ENCODE measurements at places on chromosomes 11 and 22. TPM values are rescaled to one million over a fixed set of nuclear protein-coding genes. Genes with fewer than 3 reads are reported as not detected.

DNA sequence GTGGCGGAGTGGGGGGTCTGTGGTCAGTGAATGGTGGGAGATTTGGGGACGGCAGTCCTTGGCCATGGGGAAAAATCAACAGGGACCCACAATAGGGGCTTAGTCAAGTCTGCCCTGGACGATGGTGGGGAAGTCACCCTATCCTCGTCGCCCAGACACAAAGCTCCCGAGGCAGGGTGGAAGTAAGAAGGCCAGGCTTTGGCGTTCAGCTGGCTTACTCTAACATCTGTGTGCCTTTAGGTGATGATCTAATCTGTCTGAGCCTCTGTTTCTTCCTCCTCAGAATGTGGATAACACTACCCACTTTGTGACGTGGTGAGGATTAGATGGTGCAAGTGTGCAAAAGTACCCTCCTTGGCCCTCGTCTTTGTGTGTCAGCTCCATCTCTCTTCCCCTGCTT is 192.2 kb downstream of the ST3GAL4 start:
- no peak for DNase-seq

SLC35E4 gene
- polyA plus RNA-seq = 3.8 TPM

GRCh38 chr11:2314136-2314524 is 12.3 kb downstream of the TSPAN32 start:
- no peak for DNase-seq

LDHAL6A gene
- polyA plus RNA-seq = 0.27 TPM

GRCh38 chr11:120332822-120333716 is 3.1 kb upstream of the ARHGEF12 start:
- no peak for DNase-seq

OR51B4 gene
- 0.36 TPM for polyA plus RNA-seq

ATXN10 gene
- 310 TPM for polyA plus RNA-seq

GRCh38 chr11:73493956-73494598 is 103.8 kb downstream of the FAM168A start:
- no peak for DNase-seq

DNA sequence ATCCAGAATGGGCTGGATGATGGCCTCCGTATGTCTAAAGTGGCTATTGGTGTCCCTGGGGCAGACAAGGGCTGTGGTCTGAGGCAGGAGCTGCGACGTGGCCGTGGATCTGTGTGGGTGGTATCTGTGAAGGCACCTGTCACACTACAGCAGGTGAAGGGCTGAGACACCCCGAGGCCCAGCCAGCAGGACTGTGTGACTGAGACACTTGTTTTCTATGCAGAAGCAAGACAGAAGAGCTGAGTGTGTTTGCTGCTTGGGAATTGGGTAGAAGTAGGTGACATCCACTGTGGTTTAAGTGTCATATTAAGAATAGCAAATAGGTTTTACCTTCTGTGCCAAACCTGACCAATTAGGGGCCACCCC is 35.0 kb downstream of the AMPD3 start:
- no peak for DNase-seq

- no peak for DNase-seq
These were observed 39.0 kb downstream of the RTL6 start for GRCh38 chr22:44459041-44459440.

GRCh38 chr11:132674151-132674550 is 858.1 kb downstream of the OPCML start:
- DNase-seq = no peak

GRCh38 chr22:45540122-45540521 is 37.4 kb downstream of the FBLN1 start:
- no peak for DNase-seq

YPEL1 gene
- polyA plus RNA-seq = 20.1 TPM

HTR3B gene
- polyA plus RNA-seq = 0.12 TPM

- DNase-seq = no peak
These were observed 63.0 kb upstream of the ALX4 start for GRCh38 chr11:44372989-44373388.

DNA sequence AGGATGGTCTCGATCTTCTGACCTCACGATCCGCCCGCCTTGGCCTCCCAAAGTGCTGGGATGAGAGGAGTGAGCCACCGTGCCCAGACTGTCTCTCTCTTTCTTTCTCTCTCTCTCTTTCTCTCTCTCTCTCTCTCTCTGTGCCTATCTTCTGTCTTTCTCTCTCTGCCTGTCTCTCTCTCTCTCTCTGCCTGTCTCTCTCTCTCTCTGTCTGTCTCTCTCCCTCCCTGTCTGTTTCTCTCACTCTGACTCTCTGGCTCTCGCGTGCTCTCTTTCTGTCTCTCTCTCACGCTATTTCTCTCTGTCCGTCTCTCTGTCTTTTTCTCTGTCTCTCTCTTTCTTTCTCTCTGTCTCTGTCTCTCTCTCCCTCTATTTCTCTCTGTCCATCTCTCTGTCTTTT is 3911.2 kb upstream of the OR11H1 start:
- DNase-seq = no peak

- no peak for DNase-seq
These were observed 129.9 kb upstream of the TTC12 start for GRCh38 chr11:113184498-113184897.

MS4A6A gene
- 16.9 TPM for polyA plus RNA-seq

DNA sequence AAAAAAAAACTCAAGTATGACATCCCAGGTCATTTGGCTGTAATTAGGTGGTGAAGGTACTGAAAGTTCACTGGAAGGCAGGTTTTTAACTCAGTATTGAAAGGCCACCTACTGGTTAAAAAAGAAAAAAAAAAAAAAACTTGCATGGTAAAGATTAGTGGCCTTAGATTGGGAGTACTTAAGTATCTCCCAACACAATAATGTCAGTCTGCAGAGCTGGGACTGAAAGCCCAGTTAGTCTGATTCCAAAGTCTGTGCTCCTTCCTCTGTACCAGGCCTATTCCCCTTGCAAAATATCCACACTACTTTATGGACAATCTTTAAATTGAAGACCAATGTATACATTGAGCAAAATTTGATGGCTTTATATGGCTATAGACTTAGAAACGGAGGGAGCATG is 85.5 kb downstream of the NOX4 start:
- DNase-seq = no peak
